ENCODE measurements at places on chromosomes 4 and X.

DNA sequence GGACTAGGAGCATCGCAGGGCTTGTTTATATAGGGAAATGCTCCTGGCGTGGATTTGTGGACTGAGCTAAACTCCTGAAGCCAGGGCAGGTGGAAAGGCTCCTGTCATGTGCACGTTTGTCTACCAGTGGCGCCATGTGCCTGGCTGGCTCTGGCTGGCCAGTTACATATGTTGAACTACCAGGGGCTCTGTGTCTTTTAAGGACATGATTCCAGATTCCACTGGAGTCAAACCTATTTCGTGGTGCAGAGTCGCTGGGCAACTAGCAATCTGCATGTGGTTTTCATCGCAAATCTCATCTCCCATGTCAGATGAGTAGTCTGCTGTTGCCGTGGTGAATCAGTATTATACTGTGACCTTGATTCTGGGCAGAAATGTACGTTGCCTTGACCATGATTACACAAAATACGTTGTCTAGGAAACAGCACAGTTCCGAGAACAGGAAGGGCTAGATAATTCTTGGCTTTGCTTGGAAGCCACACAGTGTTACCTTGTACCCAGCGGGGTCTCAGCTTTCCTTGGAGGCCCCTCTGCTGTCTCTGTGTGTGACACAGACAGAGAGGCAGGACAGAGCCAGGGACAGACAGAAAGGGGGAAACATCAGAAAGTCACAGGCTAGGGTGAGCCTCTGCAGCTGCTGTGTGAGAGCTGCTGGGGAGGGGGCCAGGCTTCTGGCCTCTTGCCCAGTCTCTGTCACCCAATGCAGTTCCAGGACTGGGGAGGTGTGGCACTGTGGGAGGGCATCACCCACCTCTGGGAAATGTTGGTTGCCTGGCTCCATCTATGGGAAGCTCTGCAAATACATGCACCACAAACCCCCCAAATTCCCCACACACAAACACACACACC, 19.2 kb downstream of the PNMA6E start:
- DNase-seq = no peak

DNA sequence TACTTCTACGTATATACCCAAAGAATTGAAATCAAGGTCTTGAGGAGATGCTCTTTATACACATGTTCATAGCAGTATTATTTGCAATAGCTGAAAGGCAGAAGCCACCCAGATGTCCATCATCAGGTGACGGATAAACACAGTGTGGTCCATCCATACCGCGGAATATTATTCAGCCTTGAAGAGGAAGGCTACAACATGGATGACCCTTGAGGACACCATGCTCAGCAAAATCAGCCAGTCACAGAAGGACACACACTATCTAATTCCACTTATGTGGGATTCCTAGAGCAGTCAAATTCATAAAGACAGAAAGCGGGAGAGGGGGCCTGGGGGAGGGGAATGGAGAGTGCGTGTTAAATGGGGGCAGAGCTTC, 44.5 kb downstream of the RGS12 start:
- no peak for DNase-seq

DNA sequence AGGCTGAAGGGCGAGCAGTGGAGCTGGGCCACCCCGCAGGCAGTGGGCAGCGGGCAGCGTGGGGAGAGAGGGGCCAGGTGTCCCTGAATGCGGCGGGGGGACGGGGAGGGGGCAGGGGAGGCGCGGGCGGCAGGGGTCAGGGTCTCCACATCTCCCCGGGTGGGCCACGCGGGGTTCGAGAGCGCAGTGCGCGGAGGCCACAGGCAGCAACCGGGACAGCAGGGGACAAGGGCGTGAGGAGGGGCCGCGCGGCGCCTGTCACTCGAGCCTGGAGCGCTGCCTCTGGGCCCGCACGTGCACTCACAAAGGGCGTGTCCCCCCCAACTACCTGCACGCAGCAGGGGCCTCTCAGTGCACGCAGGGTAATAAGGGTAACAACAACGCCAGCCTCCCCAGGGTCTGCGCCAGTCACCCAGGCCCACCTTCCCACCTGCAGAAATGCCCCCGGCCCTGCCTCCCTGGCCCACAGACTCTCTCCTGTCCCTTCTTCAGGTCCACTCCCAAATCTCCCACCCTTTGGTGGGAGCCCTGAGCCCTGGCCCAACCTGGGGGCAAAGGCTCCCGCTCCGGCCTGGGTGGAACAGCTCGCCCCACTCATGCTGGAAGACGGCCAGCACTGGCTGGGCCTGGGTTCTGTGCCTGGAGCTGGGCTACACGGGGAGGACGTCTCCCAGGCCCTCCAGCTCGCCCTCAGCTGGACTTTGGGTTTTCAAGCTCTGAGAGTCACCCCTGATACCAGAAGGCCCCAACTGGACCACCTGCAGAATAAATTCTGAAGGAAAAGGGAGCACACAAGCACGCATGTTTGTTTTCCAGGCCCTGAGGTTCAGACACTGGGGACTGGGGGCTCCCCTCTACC, 53.2 kb downstream of the ZFYVE28 start:
- DNase-seq = no peak

DNA sequence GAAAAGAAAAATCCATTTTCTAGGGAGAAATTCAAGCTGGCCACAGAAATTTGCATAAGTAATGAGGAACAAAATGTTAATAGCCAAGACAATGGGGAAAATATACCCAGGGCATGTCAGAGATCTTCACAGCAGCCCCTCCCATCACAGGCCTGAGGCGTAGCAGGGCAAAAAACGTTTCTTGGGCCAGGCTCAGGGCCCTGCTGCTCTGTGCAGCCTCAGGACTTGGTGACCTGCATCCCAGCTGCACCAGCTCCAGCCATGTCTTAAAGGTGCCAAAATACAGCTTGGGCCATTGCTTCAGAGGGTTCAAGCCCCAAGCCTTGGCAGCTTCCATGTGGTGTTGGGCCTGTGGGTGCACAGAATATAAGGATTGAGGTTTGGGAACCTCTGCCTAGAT, 32.1 kb upstream of the TMPRSS11B start:
- no peak for DNase-seq

DNA sequence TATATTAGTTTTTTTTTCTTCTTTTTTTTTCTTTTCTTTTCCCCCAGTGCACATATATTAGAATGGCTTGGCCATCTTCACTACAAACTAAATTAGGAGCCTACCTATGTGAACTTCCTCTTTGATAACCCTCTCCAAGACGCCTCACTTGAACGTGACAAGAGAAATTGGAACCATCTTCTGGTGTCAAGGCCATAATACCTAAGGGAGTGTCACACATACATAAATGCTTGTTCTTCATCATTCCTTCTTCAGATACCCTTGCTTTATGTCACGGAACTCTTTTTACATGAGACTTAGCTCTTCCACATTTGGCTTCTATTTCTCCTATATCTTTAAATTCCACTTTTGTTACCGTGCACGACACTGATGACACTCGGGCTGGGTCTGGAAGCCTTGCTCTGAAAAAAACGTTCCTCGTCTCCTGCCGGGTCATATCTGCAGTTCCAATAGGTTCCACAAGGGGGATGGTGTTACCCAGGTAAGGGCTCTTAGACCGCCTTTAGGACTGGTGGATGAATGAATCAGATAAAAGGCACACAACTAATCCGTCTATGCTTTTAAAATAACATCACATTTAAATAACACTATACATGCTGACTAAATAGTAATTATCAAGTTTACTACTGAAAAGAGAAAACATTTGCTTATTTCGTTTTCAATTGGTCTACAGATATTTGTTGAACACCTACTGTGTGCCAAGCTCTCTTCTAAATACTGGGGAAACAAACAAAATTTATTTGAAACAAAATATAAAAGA, 19.9 kb downstream of the DGAT2L6 start:
- no peak for DNase-seq

DNA sequence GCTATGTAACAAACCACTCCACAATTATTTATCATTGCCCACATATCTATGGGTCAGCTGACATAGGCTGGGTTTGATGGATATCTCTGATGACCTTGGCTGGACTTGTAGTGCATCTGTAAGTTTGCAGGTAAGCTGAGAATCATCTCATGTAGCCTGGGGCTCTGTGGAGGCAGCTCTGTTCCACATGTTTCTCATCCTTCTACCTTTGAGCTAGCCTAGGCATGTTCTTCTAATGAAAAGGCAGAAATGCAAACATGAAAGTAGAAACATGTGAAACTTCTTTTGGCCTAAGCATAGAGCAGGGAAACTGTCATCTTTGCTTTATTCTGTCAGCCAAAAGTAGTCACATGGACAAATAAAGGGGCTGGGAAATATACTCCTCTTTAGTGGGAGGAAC, 18.2 kb downstream of the MRPL1 start:
- no peak for DNase-seq

DNA sequence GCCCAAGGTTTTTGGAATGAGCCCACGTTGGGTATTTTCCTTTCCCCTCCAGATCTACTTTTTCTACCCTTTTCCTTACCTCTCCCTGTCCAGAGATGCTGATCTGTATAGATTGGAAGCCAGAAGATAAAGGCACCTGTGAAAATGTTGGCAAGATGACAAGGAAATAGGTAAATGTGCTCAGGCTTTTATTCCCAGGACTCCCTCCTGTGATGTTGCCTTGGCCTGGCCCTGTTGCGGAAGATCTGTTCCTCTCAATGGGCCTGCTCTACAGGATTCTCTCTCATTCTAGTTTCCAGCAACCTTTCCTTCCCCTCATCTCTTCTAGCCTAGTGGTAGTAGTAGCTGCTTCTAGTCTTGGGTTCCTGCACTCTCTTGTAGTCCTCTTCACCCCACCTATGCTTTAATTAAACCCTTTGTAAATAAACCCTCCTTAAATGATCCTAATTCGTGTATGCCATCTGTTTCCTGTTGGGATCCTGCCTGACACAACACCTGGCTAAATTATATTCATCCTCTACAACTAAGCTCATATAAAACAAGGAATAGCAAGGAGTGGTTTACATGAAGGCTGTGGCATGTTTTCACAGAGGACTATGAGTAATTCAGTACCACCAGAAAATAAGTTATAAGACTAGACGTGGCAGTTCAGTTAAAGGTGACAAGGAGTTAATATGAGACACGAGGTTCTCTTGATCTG, 95.7 kb upstream of the MAOA start:
- DNase-seq = no peak

DNA sequence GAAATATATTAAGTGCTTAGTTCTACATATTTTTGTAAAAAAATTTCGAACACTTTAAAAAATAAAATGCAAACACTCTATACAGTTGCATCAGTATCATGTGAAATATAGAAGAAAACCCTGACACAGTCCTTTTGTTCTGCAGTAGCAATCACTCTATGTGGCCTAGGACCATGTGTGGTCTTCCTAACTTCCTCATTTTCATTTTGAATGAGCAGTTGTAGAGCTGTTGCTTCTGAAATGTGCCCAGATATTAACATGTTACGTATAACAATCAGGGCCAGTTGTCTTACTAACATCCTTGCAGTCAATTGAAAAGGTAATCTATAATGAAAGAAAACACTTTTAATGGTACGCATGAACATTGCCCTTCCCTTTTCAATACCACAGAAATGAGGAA, 107.9 kb downstream of the ZNF827 start:
- DNase-seq = no peak

GRCh38 chr4:105989485-105990242, 94.4 kb downstream of the NPNT start:
- no peak for DNase-seq

- no peak for DNase-seq
These were observed 83.3 kb downstream of the HPRT1 start for GRCh38 chrX:134543288-134543687.

GRCh38 chr4:113049421-113050370, at the start of gene ANK2:
TSS of gene ANK2 (plus strand) at chr4:113049653. CDS start at chr4:113049729, 76 bp downstream.
- no peak for DNase-seq

DNA sequence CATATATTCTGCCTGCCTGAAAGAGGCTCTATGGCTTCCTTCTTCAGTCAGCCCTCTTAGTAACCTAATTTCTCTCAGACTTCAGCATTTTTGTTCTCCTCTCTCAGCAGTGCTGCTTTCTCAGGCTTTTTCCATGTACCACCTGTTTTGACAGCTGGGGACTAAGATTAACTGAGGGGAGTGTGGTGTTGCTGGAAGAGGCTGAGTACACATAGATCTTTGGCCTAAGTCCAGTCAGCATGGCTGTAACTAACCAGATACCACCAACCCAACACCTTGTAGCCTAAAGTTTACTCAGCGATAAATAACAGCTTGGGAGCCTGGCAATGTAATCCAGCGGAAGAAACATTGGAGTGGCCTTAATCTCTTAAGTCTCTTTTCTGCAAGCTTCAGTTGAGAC, 85.5 kb downstream of the RTL3 start:
- no peak for DNase-seq

DNA sequence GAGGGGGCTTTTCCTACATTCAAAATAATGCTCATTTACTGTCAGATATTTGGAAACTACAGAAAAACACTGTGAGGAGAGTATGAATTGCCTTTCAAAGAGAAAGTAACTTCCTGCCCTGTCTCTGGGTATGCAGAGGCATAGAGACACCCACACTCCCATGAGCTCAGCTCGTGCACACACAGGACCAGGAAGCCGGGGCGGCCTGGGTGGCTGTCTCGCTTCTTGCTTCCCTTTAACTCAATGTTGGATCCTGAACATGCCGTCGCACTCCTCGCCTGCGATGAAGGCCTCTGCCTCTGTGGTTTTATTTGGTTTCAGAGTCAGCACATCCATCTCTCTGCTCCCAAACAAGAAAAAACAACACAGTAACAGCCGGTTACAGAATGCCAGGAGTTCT, 40.1 kb upstream of the GPR78 start:
- DNase-seq = no peak

GRCh38 chrX:37348231-37348970, 763 bp upstream of the PRRG1 start:
- DNase-seq = no peak

- no peak for DNase-seq
These were observed 79.7 kb downstream of the GRIA3 start for GRCh38 chrX:123263747-123264146.

DNA sequence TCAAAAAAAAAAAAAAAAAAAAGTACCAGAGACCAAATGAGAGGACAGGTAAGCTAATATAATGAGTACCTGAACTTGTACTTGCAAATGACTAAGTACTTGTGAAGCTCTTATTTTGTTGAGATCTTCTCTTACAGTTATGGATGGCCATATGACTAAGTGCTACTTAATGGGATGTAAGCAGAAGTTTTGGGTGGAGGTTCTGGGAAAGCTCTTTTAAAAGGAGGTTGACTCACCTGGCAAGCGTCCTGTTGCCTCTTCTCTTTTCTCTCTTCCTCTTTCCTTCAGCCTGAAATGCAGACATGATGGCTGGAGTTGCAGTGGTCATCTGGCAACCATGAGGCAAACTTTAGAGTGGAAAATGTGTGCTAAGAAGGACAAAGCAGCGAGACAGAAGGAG, 36.9 kb upstream of the MED14 start:
- no peak for DNase-seq

Data from D721Med (cell line).